ENCODE measurements at places on chromosomes 3 and 15.

GRCh38 chr15:39828374-39828931 is 45.8 kb upstream of the FSIP1 start:
- no peak for DNase-seq

- DNase-seq, result no peak
These were observed 6.1 kb downstream of the ERICH6 start for GRCh38 chr3:150697646-150698045.

- DNase-seq, result no peak
These were observed 353 bp downstream of the ATG3 start for GRCh38 chr3:112561484-112561733.

- DNase-seq, result peak; percentile 95
These were observed 56.3 kb downstream of the IL20RB start for GRCh38 chr3:137013951-137014688.

- no peak for DNase-seq
These were observed 79.6 kb downstream of the RTP4 start for GRCh38 chr3:187447737-187448136.

- no peak for DNase-seq
These were observed 225.7 kb downstream of the GABRG3 start for GRCh38 chr15:27196691-27197090.

DNA sequence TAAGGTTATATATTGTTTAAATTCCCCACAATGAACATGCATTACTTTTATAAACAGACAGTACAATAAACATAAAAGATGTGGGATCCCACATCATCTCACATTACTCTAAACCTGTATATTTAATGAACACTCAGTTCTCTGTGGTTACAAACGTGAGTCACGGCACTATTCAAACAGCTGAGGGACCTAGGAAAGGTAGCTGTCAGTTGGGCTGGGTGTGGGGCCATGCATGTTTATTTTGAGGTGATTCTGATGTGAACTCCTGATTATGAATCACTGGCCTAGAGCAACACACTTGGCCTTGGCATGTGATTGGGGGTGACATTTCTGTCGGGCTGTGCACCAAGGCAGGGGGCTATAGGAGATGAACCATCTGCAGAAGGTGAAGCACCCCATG is 147.6 kb upstream of the HACD2 start:
- no peak for DNase-seq

- no peak for DNase-seq
These were observed 79.8 kb downstream of the CRTC3 start for GRCh38 chr15:90609242-90610180.

Data from neural crest cell (in vitro differentiated cells).